ENCODE measurements at places on chromosomes 2 and 18. TPM values are rescaled to one million over a fixed set of nuclear protein-coding genes. Genes with fewer than 3 reads are reported as not detected.
A peak's percentile ranks its signal among the peaks of the same experiment; 100 is the strongest.

DOK6 gene
- not detected for total RNA-seq

DNA sequence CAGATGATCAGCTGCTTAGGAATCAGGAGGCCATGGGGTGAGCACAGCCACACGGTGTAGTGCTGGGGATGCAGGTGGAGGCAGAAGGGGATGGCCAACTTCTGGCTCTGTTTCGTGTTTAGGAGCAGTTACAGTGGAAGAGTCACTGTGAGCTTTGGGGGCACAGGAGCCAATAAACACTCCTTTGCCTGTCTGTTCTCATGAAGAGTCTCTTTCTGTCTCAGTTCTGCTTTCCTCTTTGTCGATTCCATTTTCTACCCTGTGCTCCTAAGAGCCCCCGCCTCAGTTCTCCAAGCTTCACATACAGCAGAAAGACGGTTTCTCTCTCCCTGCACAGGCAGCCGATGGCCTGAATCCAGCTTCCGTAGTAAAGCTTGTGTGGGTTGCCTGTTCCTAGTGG is 21.0 kb upstream of the RRM2 start:
- H3K27me3 ChIP-seq: no peaks in the 10 kb centered on the region
- H3K36me3 ChIP-seq: no peaks in the 10 kb centered on the region
- H3K4me1 ChIP-seq: peaks cover 9% of the 10 kb centered on the region
- no peak overlapping the region for H3K4me3 ChIP-seq
- H3K27ac ChIP-seq: no peak overlapping the region

GRCh38 chr18:54958704-54959625 is at the start of gene CCDC68:
Gene CCDC68, minus strand, starts transcription at chr18:54959461. Its CDS starts 16,670 bp downstream, at chr18:54942791.
- DNase-seq: no peak
- no peak within 1 kb of the TSS for H3K4me3 ChIP-seq
- H3K27ac ChIP-seq: peak within 1 kb of the TSS; percentile 36
- H3K4me1 ChIP-seq: peaks cover 13% of the 10 kb centered on the region

ZFP36L2 gene
- total RNA-seq: 1.9 TPM
